ENCODE measurements at places on chromosomes 3 and 15.

GRCh38 chr15:63035253-63035652, 7.3 kb upstream of the TPM1 start:
- DNase-seq, result no peak

GRCh38 chr3:187799942-187800641, 54.8 kb upstream of the BCL6 start:
- no peak for DNase-seq

- DNase-seq, result no peak
Measured at GRCh38 chr3:127438951-127439350, 151.1 kb upstream of the PRR20G start.

DNA sequence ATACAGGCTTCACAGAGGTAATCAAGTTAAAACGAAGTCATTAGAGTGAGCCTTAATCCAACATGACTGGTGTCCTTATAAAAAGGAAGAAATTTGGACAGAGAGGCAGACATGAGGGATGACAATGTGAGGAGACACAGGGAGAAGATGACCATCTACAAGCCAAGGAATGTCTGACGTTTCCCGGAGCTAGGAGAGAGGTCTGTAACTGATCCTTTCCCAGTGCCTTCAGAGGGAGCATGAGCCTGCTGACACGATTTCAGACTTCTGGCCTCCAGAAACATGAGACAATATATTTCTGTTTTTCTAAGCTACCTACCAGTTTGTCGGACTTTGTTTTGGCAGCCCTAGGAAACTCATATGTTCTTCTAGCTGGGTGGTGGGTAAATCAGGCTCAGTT, 15.1 kb downstream of the TM4SF1 start:
- no peak for DNase-seq

GRCh38 chr15:38788918-38789317, 224.3 kb upstream of the RASGRP1 start:
- DNase-seq, result no peak

GRCh38 chr3:183548262-183548769, 7.2 kb downstream of the KLHL6 start:
- no peak for DNase-seq

- DNase-seq, result peak; percentile 33
Measured at GRCh38 chr15:76333720-76334437, 2.7 kb upstream of the ISL2 start.

DNA sequence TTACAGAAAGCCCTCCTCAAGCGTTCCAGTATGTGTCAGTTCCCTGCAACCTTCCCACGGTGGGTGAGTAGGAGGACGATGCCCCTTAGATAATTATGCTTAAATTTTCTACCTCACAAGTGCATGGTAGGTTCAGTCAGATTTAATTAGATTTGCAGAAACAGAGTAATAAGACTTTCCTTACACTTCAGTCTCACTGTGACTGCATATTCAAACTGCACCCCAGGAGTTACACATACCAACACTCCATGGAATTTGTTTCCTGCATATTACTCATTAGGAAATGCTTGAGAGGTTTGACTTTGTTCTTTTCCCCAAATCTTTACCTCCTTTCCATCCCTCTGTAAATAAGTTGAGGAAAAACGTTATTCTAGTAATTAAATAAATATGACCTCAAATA, 108.8 kb downstream of the ARRDC4 start:
- DNase-seq, result no peak

GRCh38 chr15:78460737-78461136, 22.7 kb downstream of the IREB2 start:
- DNase-seq, result no peak

DNA sequence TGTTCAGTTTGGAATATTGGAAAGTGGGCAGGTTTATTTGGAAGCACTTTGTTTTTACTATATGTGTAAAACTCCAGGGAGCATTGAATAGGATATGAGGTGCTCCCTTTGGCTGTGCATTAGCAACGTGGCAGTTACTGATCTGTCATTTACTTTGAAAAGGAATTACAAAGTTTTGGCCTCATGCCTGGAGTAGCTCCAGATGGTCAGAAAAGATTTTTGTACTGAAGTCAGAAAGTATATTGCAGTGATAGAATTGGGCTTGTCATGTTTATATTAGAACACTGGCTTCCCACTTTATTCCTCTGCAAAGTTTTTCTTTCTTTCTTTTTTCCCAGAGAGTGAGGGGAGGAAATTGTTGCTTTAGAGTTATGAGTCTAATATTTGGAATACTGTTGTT, 26.1 kb downstream of the FNDC3B start:
- DNase-seq, result peak; percentile 29

DNA sequence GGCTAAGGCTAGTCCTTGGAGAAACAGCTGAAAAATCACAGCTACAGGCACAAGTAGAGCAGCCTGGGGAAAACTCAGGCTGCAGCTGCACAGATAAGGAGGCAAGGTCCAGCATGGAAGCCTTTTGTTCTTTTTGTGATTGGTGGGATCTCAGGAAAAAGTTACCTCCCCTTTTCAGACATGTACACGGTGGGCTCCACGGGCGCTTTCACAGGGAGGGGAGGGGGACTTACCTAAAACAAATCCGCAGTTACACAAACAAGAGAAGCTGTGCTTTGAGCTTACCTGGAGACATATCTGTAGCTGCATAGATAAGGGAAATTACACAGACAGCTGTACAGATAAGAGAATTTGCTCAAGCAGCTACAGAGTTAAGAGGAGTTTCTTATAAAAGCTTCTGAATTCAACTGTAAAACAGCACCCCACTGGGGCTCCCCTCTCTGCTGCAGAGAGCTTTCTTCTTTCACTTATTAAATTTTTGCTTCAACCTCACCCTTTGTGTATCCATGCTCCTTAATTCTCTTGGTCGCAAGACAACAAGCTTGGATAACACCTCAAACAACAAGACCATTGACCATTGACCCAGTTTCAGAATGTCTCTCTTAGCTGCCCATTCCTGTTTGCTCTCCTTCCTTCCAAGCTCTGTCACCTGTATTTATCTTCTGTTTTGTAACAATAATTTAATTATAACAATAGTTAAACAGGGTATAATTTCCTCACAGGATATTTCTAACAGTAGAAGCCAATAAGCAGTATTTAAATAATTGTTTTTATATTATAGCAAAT, 10.9 kb upstream of the CD200 start:
- DNase-seq, result no peak

DNA sequence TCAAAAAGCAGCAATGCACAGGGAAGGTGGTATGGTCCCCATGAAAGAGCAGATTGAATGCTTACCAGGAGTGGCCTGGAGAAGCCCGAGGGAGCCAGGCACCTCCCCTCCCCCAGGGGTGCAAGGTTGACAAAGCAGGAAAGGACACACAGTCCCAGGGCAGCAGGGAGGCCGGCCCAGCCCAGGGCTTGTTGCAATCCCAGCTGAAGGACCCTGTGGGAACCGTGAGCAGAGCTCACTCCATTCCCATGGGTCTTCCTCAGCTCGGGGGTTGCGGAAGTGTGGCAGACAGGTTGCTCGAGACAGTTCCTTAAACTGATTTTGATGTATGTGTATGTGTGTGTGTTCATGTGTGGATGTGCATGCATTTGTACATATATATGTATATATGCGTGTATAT, 15.8 kb downstream of the UROC1 start:
- DNase-seq, result no peak

- no peak for DNase-seq
Measured at GRCh38 chr15:64532521-64533315, 72.3 kb downstream of the ZNF609 start.

DNA sequence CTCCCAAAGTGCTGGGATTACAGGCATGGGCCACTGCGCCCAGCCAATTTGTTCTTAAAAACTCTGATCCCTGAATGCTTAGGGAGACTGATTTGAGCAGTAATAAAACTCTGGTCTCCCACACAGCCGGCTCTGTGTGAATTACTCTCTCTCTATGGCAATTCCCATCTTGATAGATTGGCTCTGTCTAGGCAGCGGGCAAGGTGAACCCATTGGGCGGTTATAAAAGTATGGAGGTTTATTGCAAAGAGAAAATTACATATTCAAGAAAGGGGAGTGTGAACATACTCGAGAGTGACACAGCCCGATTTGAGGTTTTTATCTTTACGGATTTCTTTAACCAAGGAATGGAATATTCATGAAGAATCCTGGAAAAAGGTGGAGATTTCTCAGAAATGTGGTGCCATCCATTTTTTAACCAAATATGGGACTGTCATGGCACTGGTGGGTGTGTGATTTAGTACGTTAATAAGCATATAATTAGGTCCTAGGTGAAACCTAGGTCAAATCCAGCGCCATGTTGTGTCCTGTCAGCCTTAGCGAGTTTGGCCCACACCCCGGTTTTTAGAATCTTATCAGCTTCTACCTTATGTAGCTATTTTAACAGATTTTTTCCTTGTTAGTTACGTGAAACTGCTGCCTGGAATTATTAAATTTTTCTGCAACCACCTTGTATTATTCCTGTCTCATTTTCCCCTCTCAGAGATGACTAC, 7.2 kb upstream of the GMPS start:
- no peak for DNase-seq

- no peak for DNase-seq
Measured at GRCh38 chr3:150232992-150233451, 175.1 kb upstream of the TSC22D2 start.

- DNase-seq, result peak; percentile 46
Measured at GRCh38 chr15:51341366-51342226, at the start of gene GLDN. Gene GLDN, plus strand, starts transcription at chr15:51341655. Its CDS starts 30 bp downstream, at chr15:51341685.

DNA sequence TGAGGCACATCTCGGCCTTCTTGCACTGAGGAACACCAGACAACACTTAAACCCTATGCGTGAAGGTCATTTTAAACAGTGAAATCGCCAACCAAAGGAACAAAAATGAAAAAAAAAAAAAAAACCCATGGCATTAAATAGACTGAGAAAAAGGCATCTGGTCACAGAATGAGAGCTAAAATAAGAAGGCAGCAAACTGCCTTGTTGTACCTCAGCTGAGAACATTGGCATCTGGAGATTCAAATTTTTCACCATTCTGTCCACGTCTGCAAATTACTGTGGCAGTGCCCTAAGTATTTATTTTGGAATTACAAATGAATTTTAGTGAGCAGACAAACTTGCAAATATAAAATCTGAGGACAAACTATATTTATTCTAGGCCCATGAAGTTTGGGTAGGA, 82.6 kb upstream of the POU1F1 start:
- no peak for DNase-seq

DNA sequence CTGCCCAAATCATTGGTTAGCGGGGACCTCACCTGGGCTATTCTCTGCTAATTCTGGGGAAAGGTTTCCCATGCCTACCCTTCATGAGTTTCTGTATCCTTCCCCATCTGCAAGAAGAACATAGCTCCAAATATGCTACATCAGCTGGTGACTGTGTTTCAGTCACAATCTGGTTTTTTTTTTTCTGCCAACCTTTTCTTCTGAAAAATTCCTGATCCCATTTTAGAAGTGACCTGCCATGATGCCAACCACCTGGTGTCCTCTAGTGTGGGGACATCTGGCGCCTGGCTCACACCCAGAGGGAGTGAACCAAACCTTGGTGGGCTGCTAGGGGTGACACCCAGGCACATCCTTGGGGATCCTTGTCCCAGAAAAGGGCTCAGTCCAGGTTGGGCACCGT, 76.1 kb downstream of the CHRD start:
- no peak for DNase-seq

GRCh38 chr3:151620071-151620470, 113.7 kb upstream of the AADACL2 start:
- DNase-seq, result no peak

DNA sequence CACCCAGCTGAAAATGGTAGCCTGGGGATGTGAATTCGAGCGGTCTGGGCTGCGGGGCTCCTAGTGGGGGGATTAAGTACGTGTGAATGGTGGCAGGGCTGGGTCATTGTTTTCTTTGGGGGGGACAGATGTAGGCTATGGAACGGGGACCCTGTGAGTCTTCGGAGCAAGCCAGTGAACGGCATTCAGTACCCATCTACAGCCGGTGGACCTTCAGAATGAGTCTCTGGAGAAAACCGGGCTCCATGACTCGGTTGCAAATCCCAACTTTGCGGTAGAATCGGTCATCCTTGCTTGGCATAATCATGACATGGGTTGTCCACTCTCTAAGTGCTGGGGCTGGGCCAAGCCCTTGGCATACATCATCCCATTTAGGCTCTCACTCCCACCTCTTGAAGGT, 7.2 kb upstream of the EOMES start:
- no peak for DNase-seq

- no peak for DNase-seq
Measured at GRCh38 chr3:149058602-149059001, 27.7 kb downstream of the HLTF start.

DNA sequence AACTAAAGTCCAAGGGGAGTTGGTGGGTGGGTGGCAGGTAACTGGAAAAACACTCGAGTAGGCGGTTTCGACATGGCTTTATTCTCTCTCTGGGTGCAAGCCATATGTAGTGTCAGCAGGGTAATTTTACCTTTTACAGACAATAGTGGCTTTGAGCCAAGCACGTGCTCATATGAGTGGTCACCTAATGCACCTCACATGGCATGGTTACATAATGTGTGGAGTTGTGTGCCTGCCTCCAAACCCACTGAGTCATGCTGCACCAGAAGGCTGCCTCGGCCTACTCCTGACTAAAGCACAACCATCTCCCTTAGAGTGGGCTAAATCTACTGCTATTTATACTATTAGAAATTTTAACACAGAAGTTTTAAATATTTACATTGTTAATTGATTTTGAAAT, 16.5 kb downstream of the CCRL2 start:
- no peak for DNase-seq

DNA sequence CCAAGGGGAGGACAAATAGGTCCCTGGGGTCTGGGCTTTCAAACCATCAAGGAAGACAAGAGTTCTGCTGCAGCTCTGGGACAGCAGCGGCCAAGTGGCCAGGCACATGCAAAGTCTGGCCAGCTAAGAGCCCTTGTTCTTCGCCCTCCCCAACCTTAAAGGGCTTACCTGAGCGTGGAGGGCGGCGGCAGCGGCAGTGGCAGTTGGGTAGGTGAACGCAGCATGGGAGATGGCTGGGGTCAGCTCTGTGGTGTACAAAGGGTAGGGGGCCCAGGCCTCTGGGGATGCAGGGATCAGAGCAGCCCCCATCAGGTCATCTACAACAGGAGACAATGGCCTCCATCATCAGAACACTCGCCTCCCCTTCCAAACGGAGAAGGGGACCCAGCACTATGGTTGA, 27.1 kb downstream of the RBPMS2 start:
- no peak for DNase-seq

GRCh38 chr3:95926904-95927501, 887.4 kb upstream of the EPHA6 start:
- DNase-seq, result no peak

DNA sequence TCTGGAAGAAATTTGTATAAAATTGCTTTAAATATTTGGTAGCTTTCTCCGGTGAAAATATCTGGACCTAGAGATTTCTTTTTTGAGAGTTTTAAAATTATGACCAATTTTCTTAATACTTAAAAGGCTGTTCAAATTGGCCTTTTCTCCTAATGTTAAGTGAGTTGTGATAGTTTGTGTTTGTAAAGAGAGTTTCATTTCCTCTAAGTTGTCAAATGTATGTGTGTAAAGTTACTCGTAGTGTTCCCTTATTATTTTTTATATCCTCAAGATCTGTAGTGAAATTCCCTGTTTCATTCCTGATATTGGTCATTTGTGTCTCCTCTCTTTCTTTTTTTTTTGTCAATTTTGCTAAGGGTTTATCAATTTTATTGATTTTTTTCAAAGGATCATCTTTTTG, 92.6 kb upstream of the CTNNB1 start:
- DNase-seq, result no peak

- DNase-seq, result no peak
Measured at GRCh38 chr15:39543651-39544050, 37.2 kb upstream of the THBS1 start.

- no peak for DNase-seq
Measured at GRCh38 chr3:101531473-101532086, 18.6 kb upstream of the SENP7 start.

- DNase-seq, result no peak
Measured at GRCh38 chr3:171116365-171116764, 89.8 kb upstream of the SLC2A2 start.

- no peak for DNase-seq
Measured at GRCh38 chr15:49492151-49492550, 69.1 kb downstream of the FGF7 start.

All from NCI-H524 (cell line).